COLO829 (cell line): ENCODE measurements at places on chromosomes 1 and 21.

GRCh38 chr1:23646091-23646490, 45.5 kb upstream of the RPL11 start:
- no peak for DNase-seq

- no peak for DNase-seq
Observed at GRCh38 chr1:26142159-26142558, 16.7 kb upstream of the FAM110D start.

- no peak for DNase-seq
Observed at GRCh38 chr1:107110326-107110725, 30.5 kb upstream of the NTNG1 start.

GRCh38 chr21:42527127-42527488, 13.5 kb downstream of the SLC37A1 start:
- DNase-seq, result no peak

- DNase-seq, result no peak
Observed at GRCh38 chr1:218339267-218339831, 5.8 kb upstream of the TGFB2 start.

DNA sequence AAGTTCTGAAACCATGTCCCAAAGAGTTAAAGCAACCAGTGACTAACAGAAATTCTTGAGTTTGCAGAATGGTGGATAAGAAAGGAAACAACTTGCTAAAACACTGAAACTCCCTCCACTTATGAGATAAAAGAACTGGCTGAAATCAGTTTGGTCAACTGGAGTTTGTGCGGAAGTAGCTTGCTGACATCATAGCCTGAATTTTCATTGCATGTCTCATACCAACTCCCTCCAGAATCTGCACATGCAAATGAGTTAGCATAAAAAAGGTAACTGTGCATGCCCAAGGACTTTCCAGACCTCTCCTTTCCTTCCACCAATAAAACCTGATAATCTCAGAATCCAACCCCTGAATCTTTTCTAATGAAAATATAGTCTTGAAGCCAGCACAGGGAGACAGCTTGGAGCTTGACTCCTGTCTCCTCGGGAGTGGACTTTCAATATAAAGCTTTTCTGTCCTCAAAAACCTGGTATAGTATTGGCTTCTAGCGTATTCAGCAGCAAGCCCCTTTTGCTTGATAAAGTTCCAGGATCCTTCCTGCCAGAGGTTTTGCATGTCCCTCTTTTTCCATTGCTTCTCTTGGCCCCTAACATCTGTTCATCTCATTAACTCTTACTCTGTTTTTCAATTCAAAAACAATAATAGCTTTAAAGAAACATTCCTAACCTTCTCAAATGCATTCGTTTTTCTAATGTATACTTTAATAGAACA, 785.8 kb upstream of the ADGRL4 start:
- DNase-seq, result no peak

DNA sequence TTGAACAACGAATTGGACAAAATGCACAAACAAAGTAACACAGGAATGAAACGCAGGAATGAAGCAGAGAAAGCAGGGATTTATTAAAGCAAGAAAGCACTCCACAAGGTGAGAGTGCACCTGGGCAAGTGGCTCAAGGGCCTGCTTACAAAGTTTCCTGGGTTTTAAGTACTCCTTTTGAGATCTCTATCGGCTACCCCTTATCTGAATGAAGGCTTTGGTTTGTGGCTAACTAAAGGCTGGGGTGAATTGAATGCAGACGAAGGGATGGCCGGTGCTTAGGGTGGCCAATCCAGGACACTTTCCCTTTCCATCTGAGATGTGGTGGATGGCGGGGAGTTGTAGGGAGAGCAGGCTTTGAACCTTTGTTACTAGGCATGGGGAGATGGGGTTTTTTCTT, 151.4 kb upstream of the KIAA0040 start:
- no peak for DNase-seq

DNA sequence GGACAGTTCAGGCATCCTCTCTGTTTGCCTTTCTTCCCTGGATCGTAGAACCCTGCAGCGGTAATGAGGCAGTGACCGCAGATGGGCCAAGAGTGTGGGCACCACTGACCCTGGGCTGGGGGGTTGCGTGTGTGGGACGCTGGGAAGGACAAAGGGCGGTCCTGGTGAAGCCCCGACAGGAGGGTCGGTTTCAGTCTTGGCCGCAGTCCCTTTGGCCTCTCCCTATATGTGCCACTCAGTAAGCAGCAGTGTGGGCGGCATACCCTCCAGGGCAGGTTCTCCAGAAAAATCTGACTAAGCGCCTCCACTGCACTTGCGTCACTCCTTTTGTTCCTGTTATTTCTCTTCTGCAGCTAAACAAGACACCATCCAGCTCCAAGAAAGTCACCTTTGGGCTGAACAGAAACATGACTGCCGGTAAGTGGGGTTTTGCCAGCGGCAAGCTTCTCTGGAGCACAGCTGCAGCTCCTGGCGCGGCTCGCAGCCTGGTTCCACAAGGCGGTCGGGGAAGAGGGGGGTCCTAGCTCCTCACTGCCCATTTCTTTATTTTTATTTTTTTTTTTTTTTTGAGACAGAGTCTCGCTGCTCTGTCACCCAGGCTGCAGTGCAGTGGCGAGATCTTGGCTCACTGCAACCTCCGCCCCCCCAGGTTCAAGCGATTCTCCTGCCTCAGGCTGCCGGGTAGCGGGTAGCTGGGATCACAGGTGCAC, 27.7 kb upstream of the PDXK start:
- no peak for DNase-seq

GRCh38 chr1:6090996-6091822, 45.5 kb downstream of the KCNAB2 start:
- no peak for DNase-seq

DNA sequence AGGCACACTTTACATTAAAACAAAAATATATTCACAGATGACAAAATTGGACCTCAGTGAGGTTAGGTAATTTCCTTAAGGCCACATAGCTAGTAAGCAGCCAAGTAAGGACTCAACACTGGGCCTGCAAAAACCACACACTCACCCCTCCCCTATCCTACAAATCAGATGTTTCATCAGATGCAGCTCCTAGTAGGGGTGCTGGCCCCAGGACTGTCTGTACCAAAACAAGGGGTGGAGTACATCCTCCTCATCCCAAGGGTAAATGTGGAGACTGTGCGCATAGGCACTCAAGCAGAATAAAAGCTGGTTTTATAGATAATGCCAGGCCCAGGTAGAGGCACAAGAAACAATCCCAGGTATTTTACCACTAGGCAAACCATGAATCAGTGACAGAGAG, 25.7 kb downstream of the URB1 start:
- no peak for DNase-seq

- no peak for DNase-seq
Observed at GRCh38 chr1:43324810-43325209, 12.8 kb upstream of the MPL start.

GRCh38 chr1:213041443-213041842, 9.6 kb upstream of the RPS6KC1 start:
- peak; percentile 41 for DNase-seq

GRCh38 chr1:241531195-241532161, 700 bp upstream of the KMO start:
- peak; percentile 57 for DNase-seq

- DNase-seq, result peak; percentile 83
Observed at GRCh38 chr1:36397378-36398230, at the start of gene LSM10. LSM10 (minus strand) TSS chr1:36397908; CDS start chr1:36394129, 3,779 bp downstream.

GRCh38 chr1:62407398-62408009, 29.3 kb upstream of the USP1 start:
- peak; percentile 73 for DNase-seq

- DNase-seq, result no peak
Observed at GRCh38 chr1:109250454-109251276, 1.3 kb downstream of the CELSR2 start.

DNA sequence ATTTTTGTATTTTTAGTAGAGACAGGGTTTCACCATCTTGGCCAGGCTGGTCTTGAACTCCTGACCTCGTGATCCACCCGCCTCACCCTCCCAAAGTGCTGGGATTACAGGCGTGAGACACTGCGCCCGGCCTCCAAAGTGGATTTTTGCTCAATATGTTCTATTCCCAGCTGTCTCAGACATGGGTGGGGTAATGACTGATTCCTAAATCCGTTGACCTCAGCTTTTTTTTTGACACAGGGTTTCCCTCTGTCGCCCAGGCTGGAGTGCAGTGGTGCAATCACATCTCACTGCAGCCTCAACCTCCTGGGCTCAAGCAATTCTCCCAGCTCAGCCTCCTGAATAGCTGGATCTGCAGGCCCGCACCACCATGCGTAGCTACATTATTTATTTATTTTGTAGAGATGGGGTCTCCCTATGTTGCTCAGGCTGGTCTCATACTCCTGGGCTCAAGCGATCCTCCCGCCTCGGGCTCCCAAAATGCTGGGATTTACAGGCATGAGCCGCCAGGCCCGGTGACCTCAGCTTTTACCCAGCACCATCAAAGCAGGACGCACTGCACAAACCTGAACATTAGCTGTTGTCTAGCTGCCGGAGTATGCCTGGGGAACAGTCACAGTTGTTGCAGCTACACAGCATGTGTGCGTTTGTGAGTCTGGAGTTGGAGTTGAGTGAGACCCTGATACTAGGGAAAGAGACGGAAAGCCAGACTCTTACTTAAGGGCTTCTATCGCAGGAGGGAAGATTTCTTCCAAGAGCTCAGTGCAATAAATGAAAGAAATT, 43.7 kb upstream of the PSEN2 start:
- DNase-seq, result no peak

- no peak for DNase-seq
Observed at GRCh38 chr1:158105352-158106095, 75.2 kb upstream of the CD1D start.

- DNase-seq, result no peak
Observed at GRCh38 chr1:75727571-75727970, 3.1 kb downstream of the ACADM start.

DNA sequence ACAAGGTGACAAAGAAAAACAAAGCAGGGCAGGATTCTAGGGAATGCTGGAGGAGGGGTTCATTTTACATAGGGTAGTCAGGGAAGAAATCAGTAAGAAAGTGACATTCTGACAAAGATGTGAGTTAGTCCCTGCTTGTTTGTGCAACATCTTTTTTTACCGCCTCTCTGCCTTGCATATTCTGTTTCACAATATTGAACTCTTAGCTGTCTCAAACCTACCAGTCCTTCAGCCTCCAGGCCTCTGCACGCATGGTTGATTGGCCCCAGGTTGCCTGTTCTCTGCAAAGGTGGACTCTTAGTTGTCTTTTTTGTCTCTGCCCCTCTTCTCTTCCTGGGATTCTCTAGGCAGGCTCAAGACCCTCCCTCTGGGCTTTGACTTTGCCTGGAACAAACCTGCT, 152.2 kb upstream of the RUNX1 start:
- DNase-seq, result no peak

- DNase-seq, result no peak
Observed at GRCh38 chr1:1273209-1273511, 494 bp downstream of the UBE2J2 start.

GRCh38 chr21:14716761-14717396, 170.8 kb upstream of the SAMSN1 start:
- DNase-seq, result no peak

GRCh38 chr21:37248298-37248697, 18.8 kb downstream of the VPS26C start:
- DNase-seq, result no peak

- DNase-seq, result no peak
Observed at GRCh38 chr1:226624526-226624925, 76.0 kb downstream of the STUM start.

- DNase-seq, result no peak
Observed at GRCh38 chr1:185239861-185240260, 77.2 kb downstream of the IVNS1ABP start.

GRCh38 chr1:32626176-32626575, 24.2 kb downstream of the ZBTB8OS start:
- DNase-seq, result no peak

DNA sequence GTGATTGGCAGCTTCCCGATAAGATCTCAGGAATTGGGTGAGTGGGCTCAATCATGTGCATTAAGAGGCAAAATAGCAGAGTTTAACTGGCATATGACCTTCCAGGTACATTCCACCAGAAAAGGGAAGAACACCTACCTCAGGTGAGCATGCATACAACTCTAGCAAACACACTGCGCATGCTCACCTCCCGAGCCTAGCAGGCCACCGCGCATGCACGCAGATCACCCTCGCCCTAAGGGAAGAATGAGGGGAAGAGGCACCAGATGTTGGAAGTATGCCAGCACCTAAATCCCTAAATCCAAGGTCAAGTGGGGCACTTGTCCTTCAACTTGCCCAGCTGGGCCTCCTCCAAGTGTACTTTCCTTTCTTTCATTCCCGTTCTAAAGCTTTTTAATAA, 23.6 kb upstream of the CBR3 start:
- DNase-seq, result no peak

DNA sequence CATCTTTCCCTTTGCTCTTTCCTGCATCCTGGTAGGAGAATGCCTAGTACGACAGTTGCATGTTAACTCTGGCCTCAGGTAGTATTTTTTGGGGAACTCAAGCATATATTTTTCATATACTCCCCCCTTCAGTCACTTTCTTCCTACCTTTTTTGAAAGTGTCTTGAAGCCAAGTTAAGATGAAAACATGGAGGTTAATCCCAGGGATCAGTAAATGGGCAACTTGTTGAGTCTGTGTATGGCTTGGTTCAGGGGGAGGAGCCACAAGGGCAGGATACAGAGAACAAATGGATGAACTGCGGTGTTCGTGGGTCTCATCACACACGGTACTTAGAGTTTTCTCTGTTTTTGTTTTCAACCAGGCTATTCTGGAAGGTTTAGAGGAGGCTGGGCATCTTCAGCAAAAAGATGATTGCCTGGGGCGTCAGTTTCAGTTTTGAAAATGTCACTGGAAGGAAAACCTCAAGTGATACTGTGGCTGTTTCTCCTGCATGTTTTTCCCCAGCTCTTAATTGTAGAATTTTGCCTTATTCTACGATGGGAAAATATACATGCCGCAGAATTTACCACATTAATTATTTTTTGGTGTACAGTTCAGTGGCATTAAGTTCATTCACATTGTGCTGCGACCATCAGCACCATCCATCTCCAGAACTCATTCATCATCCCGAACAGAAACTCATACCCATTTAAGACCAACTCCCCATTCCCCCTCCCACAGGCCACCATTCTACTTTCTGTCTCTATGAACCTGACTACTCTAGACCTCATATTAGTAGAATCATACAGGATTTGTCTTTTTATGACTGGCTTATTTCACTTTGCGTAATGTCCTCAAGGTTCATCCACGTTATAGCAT, 71.5 kb downstream of the MAP10 start:
- no peak for DNase-seq

- DNase-seq, result no peak
Observed at GRCh38 chr1:74053407-74053806, 144.6 kb downstream of the LRRIQ3 start.

DNA sequence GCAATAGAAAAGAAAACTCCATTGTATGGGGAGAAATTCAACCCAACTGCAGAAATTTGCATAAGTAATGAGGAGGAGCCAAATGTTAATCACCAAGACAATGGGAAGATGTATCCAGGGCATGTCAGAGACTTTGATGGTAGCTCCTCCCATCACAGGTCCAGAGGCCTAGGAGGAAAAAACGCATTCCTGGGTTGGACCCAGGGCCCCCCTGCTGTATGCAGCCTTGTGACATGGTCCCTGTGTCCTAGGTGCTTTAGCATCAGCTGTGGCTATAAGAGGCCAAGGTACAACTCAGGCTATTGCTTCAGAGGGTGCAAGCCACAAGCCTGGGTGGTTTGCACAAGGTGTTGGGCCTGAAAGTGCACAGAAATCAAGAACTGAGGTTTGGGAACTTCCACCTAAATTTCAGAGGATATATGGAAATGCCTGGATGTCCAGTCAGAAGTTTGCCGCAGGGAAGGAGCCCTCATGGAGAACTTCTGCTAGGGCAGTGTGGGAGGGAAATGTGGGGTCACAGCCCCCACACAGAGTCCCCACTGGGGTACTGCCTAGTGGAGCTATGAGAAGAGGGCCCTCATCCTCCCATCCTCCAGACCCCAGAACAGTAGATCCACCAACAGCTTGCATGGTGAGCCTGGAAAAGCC, 162.3 kb downstream of the TGFB2 start:
- no peak for DNase-seq
